ENCODE measurements at places on chromosomes 1 and 21.

- no peak for DNase-seq
Observed at GRCh38 chr21:45027241-45028196, 46.9 kb upstream of the ADARB1 start.

DNA sequence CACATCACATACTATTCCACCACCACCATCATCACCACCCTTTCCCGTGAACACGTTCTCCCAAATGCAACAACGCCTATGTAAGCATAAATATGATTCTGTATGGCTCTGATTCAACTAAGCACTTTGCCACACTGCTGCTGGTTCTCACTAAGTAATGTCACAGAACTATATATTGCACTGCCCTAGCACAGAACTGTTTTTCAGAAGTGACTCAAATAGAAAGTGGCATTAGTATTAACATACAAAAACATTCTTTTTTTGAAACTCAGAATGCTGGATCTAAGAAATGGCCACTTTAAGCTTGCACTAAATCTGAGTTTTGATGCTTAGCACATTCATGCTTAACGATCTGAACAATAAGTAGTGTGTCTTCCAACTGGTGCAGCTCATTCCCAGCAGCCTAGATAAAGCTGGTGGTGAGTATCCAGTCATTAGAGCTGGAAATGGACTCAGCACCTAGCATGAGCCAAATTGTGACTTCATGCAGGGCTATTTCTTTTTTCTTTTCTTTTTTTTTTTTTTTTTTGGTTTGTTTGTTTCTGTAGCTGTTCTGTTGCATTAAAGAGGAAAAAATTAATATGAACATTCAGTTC is 46.2 kb upstream of the ZC3H11B start:
- DNase-seq, result no peak

DNA sequence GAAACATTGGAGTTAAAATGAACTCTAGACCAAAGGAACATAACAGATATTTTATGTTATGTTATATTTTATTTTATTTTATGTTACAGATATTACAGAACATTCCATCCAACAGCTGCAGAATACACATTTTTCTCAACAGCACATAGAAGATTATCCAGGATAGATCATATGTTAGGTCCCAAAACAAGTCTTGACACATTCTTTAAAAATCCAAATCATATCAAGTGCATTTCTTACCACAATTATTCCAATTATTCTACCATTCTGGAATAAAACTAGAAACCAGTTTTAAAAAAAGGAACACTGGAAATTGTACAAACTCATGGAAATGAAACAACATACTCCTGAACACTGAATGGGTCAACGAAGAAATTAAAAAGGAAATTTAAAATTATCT is 30.9 kb upstream of the PIGK start:
- DNase-seq, result no peak

DNA sequence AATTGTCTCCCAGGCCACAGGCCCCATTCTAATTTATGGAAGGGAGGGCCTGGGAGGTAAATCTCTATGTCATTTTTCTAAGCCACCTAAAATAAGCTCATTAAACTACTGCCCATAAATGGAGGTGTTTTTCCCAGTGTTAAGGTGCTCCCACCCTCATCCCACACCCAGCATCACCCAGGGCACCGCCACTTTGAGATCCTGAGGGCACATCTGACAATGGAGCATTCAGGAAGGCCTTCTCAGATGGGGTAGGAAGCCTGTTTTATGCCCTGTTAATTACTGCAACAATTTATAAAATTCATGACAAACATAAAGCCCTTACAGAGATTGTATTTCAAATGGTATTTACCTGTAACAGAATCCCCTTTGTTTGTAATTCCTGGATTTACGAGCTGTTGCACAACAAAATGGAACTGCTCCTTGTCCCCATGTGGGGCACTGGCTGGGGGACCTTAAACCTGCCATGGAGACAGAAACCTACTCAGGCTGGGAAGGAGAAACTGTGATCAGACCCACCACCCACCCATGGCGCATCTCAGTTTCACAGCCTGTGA is 319.5 kb upstream of the USP24 start:
- no peak for DNase-seq

GRCh38 chr1:55604749-55605148 is 389.6 kb upstream of the USP24 start:
- no peak for DNase-seq

GRCh38 chr1:197029749-197030148 is 37.3 kb downstream of the F13B start:
- no peak for DNase-seq

DNA sequence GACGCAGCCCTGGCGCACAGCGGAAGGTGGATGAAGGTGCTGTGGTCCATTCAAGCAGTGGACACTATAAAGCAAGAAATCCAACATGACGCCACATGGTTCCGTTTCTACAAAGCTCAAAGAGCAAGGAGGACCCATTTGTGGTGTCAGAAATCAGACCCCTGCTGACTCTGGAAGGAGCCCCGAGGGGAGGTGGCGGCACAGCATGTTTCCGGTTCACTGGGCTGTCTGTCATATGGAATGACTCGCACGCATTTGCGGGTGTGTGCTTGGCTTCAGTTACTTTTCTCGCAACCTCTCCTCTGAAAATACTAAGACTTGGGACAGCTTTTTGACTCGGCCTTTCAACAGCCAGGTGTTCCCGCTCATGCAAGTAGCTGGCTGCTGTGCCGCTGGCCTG is 29.1 kb upstream of the LRRC47 start:
- no peak for DNase-seq

DNA sequence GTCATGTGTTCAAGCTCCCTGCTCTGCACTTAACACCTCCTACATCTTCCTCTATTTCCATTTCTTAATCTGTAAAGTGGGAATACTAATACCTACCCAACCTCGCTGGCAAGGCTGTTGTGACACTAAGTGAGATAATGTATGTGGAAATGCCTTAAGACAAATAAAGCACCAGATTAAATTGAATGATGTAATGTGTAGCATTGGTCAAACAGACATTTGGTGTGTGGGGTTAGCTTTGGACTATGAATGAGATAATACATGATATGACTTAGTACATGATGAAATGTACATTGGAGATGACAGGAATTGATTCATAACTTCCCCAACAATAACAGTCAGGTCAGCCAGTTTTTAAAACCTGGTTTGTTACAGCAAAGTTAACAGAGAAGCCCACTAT is 5.2 kb downstream of the AMPD1 start:
- DNase-seq, result no peak

DNA sequence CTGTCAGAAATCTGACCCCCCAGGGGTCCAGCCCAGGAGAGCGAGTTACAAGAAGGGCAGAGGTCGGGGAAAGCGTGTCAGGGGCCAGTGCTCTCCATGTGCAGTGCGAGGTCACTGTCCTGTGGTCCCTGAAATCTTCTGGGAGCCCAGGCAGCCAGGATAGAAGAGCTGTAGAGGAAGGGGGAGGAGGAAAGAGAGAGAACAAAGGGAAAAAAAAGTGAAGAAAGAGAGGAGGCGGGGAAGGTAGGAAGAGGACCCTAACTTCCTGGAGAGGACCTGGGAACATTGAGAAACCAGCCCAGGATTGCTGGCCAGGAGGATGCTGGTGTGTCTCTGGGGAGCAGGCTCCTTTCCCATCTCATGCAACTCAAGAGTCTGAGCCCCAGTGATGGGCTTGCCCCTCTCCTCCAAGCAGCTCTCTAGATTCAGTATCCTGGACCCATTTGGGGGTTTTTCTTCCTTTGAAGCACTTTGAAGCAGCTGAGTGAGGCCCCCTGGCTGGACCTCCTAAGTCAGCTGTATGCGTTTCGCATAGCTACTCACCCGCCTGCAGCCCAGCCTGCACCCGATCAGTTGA is 6.8 kb upstream of the INAVA start:
- DNase-seq, result no peak
